ENCODE measurements at places on chromosomes 3 and 15.

DNA sequence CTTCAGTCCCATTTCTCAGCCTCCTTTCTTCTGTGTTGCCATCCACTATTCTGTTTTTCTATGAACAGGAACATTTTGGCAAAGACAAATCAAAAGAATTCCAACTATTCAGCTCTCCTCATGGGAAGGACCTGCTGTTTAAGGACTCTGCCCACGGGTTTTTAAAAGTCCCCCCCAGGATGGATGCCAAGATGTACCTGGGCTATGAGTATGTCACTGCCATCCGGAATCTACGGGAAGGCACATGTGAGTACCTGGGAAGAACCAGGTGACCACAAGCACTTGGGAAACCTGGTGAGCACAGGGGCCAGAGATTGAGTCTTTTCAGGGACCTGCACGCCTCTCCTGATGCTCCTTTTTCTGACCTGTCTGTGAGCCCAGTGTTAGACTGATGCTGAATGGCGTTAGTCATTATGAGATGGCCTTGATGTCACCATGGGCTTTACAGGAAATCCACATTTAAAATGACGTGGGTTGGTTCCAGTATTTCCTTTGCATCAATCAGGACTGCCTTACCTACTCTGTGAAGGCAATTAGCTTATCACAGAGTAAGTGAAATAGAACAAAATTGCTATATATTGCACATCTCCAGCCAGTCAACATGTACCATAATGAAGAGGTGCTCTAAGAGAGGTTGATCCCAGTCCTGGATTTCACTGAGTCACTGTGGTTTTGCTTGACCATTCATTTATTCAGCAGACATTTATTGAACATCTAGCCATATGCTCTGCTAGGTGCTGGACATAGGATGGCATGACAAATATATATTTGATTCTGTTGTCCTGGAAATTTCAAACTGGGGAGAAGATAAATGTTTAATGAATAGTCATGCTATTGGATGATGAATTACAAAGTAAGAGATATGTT lies 11.7 kb downstream of the TF start:
- DNase-seq = no peak

DNA sequence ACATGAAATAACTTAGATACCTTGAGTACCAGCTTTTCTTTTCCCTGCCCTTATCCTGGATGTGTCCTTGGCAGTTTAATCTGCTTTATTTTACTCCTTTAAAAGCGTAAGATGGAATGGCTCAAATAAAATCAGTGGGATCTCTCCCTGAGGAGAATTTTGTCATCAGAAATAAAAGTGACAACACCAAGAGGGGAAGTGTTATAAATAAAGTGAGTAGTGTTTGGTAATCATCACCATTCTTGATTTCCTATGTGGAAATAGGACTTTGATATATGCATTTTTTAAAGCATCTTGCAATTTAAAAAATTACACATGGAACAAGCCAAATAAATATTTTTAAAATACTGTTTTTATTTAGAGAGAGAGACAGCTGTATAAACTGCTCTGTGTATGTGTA lies 76.5 kb downstream of the MBNL1 start:
- no peak for DNase-seq

- no peak for DNase-seq
These were observed 49.8 kb upstream of the CSPG5 start for GRCh38 chr3:47628426-47628825.

- DNase-seq = no peak
These were observed 46.3 kb downstream of the LSM3 start for GRCh38 chr3:14224895-14225294.

DNA sequence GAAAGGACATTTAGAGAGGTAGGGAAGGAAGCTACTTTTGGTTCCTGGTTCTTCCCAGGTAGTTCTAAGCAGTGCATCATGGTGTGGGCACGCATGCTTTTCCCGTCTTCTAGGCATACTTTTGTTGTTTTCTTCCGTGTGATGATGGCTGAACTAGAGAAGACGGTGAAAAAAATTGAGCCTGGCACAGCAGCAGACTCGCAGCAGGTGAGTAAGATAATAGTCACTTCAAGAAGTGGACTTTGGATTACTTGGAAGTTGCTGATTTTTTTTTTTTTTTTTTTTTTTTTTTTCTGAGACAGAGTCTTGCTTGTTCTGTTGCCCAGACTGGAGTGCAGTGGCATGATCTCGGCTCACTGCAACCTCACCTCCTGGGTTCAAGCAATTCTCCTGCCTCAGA lies 17.9 kb downstream of the FANCD2OS start:
- DNase-seq = no peak

DNA sequence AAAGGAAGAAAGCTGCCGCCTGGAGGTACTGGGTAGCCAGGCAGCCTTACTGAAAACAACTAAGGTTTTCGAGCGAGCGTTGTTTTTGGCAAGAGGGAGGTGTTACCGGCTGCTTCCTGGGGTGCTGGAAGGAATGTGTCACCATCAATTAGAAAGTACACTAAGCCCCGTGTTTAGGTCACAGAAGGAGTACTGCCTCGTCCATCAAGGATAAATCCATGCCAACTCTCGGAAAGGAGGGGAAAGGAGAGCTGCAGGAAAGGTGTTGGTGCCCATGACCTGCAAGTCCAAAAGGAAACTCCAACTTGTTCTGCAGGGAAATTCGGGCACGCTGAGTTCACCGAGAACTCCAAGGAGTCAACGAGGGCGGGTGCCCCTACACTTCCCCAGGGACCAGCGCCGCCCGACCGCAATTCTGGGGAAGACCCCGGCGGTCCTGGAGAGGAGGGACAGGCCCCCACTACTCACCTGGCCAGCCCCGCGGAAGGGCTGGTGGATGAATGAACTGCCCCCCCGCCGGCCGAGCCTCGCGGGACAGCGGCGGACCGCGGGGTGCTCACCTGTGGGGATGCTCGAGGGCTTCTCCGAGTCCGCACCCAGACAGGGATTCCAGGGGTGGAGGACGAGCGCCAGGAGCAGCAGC lies 542 bp downstream of the PLOD2 start:
- no peak for DNase-seq

- no peak for DNase-seq
These were observed 28.5 kb downstream of the TMEM212 start for GRCh38 chr3:171871392-171872274.

DNA sequence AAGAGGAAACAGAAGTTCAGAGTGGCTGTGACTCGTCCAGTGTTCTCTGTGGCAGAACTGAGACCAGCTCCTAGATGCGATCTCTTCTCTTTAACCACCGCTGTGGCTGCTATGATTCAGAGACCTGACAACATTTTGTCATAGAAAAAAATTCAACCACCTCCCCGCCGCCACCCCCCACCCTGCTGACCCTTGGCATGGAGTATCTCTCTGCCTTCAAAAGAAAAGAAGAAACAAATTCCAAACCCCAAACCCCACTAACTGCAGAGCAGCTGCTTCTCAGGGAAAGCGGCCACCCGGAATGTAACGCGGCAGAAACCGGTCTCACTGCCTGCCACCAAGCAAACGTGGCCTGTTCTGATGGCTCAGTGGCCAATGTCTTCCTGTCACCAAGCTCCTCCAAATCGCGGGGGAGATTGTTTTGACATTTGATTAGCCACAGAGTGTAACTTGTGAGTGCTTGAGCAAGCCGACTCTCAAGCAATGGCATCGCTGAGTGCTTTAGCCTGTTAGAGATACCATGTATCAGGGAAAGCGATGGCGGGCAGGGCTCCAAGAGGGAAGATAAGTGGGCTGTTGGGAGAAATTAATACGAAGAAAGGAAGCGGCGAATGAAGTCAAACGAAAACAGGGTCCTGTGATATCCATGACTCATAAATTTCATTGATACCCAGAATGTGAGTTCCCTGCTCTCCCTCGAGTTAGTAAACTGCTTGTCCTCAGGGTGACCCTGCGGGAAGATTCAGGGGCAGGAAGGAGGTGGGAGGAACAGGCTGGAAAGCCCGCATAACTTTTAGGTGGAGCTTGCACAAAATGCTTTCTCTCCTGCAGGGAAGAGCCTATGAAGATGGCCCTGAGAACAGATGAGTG lies 44.8 kb upstream of the TLE3 start:
- no peak for DNase-seq

- DNase-seq = no peak
These were observed 217.6 kb upstream of the IL12A start for GRCh38 chr3:159770998-159771397.

DNA sequence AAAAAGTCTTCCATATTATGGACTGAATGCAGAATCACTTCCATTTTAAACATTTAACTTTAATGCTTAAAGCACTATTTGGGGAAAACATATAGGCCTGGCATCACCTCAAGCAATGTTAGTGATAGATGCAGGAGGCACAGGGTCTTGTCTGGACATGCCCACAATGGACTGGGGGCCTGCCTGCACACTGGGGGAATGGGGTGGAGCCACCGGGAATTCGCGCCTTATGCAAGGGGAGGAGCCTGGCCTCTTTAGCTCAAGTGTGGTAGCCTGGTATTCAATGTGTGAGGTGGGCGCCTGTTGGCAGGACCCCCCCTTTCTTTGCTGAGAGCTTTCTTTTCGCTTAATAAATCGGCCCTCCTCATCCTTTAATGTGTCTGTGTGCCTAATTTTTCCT lies 29.9 kb downstream of the ACKR4 start:
- no peak for DNase-seq

DNA sequence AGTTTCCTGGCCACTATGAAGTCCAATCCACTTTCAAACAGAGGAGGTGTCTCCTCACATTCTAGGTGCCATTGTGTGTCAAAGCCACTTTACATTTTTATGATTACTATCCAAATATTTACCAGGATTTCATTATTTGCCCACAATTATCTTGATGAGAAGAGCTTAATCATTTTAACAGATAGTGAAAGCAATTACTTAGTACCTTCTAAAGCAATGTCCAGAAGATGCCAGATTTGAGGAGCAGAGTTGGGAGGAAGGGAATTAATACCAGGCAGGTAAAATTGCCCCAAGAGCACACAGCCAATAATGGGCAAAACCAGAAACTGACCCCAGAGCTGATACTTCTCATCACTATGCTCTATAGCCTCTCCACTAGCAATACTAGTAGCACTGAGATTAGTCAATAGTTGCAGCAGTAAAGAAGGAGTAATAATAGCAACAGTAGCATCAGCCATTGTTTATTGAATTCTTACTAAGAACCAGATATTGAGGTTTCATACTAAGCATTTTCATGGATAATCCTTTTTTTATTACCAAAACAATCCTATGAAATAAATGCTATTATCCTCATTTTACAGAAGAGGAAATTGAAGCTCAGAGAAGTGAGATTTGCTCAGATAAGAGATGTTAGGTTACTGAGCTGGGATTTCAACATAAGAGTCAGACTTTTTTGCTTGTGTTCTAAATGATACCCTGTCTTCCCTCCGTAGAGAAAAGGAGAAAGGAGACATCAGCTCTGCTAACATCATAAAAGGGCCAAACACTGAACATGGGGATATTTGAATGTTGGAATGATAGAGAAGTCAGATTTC lies 509.3 kb upstream of the CFAP20DC start:
- DNase-seq = no peak

GRCh38 chr3:42102571-42102970 lies 11.4 kb downstream of the TRAK1 start:
- DNase-seq = no peak

DNA sequence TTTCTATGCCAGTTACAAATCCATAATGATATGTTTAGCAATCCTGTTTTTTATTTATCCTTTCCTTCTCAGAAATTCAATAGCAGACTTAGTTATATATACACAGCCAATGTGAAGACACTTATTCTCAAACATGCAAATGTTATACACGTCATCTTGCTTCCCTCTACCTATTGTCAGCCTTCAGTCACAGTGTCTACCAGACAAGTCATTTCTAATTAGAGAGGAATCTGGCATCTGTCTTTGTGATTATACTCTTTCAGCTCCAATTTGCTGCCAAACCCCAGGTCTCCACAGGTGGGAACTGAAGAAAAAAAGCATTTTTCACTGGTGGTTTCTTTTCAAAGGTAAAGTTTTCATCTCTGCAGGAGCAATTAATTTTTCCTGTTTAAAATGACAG lies 793.1 kb downstream of the AGBL1 start:
- no peak for DNase-seq

DNA sequence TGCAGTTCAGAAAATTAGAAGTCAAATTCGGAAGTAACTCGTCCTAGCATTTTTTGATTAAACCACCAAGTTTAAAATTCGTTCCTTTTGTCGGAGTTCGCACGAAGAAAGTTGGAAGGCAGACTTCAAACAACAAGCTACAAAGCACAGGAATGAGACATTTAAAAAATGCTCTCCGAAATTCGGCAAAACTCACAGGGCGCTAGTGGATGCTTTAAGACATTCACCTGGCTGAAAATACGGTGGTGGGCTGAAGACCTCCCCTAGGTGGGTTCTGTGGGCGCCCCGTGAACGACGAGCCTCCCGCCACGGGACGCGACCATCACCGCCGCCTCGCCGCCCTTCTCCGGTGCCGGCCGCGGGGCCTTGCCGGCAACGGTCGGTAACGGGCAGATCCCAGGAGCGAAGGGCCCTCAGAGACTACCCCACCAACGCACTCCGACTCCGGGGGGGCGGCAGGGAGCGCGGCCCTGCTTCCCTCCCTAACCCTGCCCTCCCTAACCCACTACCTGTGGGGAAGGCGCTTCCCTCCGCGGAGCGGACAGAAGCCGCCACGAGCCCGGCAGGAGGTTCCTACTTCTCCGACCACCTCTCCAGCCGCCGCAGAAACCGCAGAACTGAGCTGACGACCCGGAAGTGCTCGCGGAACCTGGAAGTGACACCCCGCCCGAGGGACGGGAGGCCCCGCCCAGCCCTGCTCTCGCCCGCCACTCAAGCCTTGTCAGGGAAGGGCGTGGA lies at the start of gene GTF2A2:
Gene GTF2A2 (minus strand): TSS at position 619 of the 738 bp plus-strand sequence. CDS start 5,238 bp downstream, outside the sequence.
- peak; percentile 85 for DNase-seq

DNA sequence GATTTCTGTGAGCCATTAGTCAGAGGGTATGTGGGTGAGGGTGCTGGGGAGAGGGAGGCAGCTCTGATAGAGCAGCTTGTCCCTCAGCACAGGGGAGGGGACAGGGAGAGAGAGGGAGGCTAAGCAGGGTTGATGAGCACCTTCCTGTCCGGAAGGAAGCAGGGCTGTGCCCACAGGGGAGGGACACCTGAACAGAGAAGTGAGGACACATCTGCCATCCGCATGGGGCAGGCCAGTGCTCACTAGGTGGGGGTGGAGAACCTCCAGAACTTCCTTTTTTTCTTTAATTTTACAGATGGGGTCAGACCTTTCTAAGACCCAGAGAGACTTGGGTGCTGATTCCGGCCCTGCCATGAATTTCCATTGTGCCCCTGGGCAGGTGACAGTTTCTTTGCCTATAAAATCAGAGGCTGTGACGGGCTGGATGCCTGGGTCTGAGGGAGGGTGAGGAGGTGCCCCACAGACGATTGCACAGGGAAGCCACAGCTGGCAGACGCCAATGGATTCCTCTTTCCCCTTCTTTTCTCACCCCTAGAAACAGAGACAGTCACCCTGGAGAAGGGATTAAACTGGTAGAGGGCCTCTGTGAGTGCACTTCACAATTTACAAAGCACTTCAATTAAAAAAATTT lies 4.1 kb upstream of the TGM5 start:
- no peak for DNase-seq

- no peak for DNase-seq
These were observed 114.2 kb downstream of the ASB7 start for GRCh38 chr15:100716456-100717085.
